CD4-positive, alpha-beta T cell treated with Interleukin-15 for 4 hours (primary cell): ENCODE measurements at places on chromosomes 2 and 18.

GRCh38 chr2:24813691-24814137 lies 20.5 kb downstream of the CENPO start:
- DNase-seq = no peak

GRCh38 chr2:219508971-219509779 lies 5.1 kb upstream of the ASIC4 start:
- DNase-seq = no peak

DNA sequence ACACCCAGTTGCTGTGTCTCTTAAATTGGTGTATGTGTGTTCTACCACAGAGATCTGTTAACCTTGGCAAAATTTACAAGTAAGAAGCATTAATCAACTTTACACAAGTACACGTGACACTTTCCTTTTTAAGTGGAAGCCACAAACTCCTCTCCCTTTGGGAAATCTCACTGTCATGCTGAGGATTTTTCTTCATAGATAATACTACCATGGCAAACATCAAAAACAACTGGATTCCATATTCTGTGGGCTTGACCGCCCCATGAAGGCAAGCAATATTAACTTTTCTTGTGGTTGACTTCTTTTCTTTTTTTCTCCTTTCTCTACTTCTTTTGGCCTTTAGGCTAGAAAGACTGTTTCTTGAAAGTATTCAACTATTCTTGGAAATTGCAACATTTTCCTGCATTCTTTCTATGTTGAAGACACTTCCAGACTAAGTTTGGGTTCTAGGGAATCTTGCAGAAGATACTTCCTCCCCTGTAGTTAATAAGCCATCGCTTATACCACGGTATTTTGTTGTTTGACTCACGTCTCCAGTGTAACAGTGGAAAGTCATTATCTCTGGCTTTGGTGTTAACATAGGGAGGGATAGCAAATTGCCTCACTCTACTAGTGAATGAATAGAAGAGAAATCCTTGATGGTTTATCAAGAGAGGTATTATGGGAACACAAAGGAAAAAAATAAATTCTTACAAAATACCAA lies 79.5 kb downstream of the SLC8A1 start:
- no peak for DNase-seq

DNA sequence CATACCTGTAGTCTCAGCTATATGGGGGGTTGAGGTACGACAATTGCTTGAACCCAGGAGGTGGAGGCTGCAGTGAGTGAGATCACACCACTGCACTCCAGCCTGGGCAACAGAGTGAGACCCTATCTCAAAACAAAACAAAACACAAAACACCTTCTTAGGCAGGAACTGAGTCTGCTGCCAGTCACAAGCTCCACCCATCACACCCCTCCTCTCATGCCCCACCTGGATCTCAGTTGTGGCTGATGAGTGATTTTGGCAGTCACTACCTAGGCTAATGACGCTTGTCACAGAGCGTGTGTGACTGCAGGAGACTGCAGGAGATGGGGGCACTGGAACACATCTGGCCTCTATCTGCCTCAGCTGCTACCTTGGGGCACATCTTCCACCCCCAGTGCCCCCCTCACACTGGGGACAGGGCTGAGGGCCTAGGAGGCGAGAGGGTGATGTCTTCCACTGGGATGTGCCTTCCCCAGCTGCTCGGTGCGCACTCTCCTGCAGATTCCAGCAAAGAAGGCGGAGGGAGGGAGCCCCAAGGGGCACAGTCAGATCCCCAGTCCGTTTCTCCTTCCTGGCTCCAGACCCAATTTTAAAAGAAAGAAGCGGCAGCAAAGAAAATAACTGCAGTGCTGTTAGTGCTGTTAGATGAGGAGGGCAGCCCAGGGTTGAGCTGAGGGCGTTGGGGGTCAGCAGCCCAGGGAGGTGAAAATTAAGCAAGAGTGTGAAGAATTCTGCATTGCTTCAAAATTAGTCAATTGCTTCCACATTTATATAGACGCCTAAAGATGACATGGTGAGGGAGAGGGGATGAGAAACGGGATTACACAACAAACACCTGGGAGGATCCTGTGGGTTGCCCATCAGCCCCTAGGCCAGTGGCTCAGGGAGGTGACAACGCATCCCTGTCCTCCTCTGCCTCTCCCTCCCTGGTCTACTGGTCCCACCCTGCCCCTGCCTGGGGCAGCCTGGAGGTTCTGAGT lies 143.6 kb upstream of the HAAO start:
- no peak for DNase-seq

GRCh38 chr2:207775473-207775872 lies 5.8 kb upstream of the FZD5 start:
- DNase-seq = no peak

DNA sequence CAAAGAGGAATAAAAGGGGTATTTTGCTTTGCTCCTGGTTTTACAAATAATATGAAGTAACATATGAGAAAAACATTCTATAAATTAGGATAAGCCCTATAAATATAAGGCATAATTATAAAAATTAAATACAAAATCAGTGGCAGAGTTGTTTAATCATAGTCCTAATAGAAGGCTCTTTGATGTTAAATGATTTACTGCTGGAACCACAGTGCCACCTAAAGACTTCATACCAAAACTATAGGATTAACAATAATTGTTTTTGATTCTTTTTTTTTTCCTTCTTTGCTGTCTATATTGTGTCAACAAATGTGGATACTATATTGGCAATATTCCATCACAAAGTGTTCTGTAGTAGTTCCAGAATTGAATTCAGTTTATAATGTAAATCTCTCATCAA lies 837.7 kb upstream of the SLC39A10 start:
- DNase-seq = no peak

- DNase-seq = no peak
Measured at GRCh38 chr2:139354518-139354917, 574.3 kb upstream of the NXPH2 start.

DNA sequence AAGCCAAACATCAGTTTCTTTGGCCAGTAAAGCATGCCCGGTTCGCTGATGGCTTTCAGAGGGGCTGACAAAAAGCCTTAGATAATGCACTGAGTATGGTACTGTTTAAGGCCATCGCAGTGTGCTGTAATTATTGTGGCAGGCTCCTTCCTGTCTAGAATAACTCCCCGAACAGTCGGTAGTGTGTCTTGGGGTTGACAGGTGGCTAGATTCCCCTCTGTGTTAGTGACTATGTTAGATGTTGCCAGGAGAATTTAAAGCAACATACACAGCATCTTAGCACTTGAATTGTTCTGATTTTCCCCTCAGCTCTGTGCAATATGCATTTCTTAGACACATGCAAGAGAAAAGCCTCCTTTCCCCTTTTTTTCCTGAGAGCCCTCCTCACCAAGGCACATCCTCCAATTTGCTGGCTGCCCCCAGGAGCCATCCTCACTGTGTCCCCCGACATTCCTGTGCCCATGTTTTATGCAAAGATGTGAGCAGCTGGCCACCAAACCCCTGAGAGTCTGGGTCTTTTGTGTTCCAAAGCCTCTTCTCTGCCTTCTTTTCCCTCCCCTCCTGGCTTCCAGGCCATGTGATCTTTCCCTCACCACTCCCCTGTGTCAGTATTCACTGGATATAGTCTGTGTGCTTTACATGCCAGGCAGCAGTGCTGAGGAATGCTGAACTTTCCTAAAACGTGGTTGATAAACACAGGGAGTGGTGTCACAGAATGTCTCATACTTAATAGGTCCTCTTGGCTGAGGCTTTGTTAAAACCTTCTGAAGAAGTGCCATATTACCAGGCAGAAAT lies 331.5 kb downstream of the HRH4 start:
- no peak for DNase-seq

DNA sequence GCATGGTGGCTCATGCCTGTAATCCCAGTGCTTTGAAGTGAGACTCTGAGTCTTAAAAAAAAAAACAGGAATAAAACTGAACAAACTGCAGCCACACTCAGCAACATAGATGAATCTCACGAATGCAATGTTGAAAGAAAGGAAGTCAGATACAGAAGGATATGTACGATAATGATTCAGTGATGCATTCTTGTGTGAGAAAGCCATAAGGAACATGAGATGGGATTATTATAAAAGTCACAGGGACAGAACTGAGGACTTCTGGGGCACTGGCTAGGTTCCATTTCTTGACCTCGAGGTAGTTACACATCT lies 56.9 kb upstream of the SMAD2 start:
- no peak for DNase-seq

DNA sequence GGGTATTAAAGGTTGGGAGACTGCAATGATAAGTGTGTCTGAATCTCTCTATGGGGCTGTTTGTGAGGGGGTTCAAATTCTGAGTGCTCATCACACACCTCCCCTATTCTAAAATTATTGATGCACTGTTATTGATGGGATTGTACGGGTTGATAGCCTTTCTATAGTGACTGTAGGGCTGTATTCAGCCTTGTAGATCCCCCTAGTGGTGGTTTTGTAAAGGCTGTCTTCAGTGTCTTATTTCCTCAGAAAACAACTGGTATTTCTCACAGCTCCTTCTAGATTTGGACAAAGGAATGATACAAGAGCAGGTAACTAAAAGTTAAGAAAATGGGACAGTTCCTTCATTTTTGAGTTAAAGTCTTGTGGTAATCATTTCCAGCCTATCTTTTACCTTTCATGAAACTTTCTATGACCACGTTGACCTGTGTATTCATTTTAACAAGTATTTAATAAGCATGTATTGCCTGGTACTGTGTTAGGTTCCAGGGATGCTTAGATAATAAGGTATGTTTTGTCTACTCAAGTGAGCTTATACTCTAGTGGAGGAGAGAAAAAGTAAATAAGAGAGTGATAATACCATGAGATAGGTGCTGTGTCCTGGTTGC lies 21.2 kb downstream of the SMAD4 start:
- peak; percentile 64 for DNase-seq

DNA sequence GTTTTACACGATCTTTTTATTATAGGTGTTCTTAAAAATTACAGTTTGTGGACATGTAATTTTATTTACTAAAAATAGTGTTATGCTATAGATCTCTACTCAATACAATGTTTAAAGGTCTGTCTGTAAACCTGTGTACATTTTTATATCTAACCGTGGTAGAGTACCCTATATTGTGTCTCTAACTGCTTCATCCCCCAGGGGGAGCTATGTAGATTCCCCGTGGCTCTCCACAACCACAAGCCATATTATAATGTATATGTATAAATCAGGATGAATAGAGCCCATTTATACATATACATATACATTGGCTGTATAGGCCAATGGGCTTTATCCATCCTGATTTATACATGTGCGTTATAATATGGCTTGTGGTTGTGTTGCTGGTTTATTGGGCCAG lies 59.4 kb downstream of the ADAM23 start:
- DNase-seq = no peak

GRCh38 chr18:79510046-79510685 lies 114.4 kb downstream of the NFATC1 start:
- DNase-seq = no peak

GRCh38 chr2:64792300-64792699 lies 138.6 kb upstream of the SERTAD2 start:
- DNase-seq = no peak

DNA sequence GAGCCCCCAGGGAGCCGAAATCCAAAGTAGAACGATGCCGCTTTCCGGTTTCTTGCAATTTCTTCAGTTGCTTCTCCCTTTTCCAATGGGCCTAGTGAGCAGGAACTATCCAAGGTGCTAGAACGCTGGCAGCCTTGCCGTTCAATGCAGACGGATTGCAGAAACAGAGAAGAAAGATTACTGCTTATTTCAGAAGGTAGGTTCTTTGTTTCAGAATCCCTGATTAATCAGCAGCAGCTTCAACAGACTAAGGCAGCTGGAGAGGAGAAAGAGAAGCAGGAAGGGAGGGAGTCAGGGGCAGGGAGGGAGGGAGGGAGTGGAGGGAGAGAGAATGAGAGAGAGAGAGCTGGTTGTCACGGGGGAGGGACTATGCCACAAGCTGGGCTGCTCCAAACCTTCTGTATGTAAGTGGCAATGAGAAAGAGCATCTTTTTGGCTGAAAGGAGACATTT lies 576 bp downstream of the NYAP2 start:
- DNase-seq = no peak

GRCh38 chr18:27585602-27586173 lies 400.6 kb upstream of the CHST9 start:
- DNase-seq = no peak

- DNase-seq = no peak
Measured at GRCh38 chr2:176158186-176158591, 1.1 kb downstream of the HOXD3 start.

DNA sequence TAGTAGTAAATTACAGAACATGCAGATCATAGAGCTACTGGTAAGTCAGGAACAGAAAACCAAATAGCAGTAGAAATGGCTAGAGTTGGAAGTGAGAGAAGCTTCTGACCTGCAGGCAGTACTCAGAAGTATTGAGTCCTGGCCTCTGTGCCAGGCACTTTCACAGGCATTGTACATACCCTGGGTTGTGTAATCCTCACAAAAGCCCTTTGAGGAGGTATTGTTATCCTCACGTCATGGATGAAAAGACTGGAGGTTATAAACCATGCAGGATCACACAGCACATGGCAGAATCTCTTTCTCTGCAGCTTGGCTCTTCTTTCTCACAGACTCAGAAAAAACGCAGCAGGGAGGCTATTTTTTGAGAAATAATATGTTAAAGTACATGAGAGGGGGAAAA lies 789.3 kb upstream of the FAM98A start:
- DNase-seq = no peak

DNA sequence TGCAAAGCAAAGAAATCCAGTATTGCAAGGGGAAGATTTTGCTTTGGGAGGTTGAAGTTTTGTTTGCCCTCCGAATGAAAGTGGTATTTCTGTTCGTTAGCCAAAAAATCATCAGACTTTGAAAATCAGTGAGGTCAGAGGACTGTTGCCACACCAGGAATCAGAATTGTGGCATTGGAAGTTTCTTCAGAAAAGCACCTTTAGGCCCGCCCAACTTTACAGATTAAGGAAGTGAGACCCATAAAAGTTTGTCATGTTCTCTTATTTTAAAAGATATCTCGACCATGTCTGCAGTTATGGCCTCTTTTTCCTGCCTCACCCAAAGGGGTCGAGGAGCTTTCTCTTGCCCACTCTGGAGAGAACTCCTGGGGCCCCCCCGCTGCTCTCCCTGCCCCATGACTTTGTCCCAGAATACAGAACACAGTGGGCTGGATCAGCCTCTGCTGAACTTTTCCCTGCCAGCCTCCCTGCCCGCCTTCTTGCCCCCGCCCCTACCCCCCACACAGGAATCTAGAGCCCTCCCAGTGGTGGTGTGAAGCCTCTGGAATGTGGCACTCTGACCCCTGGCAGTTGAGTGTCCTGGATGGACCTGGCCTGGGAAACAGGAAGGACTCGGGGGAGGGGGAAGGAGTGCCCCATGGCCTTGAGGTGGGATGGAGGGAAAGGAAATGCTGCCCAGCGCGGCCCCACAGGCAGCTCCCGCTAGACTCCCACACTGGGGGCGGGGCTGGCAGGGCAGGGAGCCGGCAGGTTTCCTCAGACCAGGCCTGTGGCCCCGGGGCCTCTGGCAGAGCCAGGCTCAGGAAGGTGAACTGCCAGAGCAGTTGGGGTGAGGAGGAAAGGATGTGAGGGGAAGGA lies 25.3 kb downstream of the CRIM1 start:
- no peak for DNase-seq
